ENCODE measurements at places on chromosomes 11 and 22.

- peak; percentile 59 for DNase-seq
These were observed 4.2 kb downstream of the SPI1 start for GRCh38 chr11:47373876-47374719.

DNA sequence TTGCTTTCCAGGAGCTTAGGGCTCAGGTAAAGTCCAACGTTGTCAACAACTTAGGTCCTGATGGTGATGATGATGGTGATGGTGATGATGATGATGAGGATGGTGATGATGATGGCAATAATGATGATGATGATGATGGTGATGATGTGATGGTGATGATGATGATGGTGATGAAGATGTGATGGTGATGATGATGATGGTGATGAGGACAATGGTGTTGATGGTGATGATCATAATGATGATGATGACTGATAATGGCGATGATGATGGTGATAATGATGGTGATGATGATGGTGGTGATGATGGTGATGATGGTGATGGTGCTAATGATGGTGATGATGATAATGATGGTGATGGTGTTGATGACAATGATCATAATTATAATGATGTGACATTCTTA, 750.2 kb downstream of the TBC1D22A start:
- no peak for DNase-seq

DNA sequence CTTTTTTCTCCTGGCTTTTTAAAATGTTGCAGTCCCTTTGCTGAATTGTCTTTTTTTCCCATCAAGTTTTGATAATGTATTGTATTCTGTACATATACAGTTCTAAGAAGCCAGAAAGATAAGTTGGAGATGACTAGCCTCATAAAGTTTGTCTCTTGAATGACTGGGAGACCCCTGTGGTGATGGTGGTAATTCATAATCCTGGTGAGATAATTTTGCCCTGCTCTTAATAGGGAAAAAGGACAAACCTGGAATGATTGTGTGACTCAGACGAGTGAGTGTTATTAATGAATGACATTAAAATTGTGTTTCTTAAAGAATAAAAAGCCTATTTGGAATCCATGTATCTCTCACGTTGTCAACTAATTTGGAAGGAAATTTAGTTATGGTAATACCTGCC, 1.2 kb downstream of the HIKESHI start:
- DNase-seq, result no peak

GRCh38 chr11:102204174-102204573, 93.9 kb downstream of the YAP1 start:
- DNase-seq, result no peak

- DNase-seq, result no peak
These were observed 32.0 kb upstream of the LINC01488 start for GRCh38 chr11:69449320-69450063.

DNA sequence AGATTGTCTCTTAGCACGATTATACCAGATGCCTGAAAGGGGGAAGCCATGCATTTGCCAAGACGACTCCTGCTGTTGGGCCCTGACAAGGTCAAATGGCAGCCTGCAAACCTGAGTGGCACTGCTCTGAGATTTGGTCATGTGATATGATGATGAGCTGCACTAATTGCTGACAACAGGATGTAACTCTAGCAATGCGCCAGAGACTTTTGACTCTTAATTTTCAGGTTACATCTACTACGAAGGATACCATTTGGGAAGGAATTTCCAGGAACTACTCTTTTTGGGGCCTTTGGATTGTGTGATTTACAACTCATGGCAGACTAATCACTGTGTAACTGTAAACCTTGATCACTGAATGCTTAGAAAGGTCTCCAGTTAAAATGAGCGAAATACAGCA, 13.1 kb downstream of the TREH start:
- DNase-seq, result no peak

GRCh38 chr11:119284344-119285157, 32.4 kb downstream of the MCAM start:
- DNase-seq, result peak; percentile 1

DNA sequence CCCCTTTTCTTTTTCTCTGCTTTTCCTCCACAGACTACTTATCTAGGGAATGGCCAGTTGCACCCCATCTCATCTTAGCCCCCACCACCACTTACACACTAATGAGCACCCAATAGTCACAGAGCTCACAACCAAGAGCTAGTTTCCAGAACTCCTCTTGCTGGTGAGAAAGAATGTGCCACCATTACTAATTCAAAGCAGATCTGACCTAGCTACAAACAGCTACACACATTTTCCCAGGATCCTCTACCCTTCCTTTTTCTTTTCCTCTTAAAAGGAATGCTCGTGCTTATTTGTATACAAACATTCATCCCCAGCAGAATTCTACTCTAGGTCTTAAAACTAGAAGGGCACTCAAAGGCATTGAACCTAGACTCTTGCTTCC, 136.8 kb downstream of the CD44 start:
- DNase-seq, result no peak

DNA sequence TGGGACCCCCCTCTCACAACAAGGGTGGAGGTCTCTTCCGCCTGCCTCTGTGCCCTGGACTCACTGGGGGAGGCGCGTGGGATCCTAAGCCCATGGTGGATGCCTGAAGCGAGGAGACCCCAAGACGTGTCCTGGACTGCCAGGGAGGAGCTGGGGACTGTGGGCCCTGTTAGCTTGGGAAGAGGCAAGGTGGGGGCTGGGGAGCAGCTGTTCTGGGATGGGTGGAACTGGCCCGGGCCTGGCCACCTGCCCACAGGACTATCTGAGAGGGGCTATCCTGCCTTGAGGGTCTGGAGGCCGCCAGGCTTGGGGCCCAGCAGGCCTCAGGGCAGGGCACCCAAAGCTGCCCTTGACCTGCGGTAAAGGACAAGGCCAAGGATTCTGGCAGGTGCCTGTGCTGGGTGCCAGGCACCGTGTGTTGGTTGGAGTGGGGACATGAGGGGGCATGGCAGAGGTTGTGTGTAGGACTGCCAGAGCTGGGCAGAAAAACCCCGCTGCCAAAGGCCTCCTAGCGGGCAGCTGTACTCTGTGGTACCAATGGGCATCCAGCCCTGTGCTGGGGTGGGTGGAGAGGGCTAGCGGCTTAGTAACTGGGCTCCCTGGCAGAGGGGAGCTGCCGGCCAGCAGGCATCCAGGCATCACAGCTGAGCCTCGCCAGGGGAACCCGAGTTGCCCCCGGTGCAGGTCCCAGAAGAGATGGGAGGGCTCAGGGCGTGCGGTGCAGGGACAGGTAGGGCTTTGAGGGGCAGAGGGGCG, 670 bp downstream of the LSP1 start:
- DNase-seq, result no peak

GRCh38 chr22:26894766-26895485, 237.5 kb downstream of the MIAT start:
- DNase-seq, result no peak

DNA sequence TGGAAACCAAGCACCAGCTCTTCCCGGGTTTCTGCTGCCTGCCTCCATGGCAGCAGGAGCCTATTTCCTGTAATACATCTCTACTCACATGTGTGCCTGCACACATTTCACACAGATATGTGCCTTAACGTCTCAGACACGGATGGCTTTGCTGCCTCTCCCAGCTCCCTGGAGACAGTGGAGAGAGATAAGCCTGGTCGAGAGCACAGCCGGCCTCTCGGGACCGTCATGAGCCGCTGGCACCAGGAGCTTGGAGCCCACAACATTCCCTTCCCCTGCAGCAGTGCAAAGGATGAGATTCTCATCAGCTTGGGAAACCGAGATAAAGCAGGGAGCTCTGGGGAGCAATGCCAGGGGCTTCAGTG, 587.7 kb downstream of the BRD1 start:
- DNase-seq, result no peak

DNA sequence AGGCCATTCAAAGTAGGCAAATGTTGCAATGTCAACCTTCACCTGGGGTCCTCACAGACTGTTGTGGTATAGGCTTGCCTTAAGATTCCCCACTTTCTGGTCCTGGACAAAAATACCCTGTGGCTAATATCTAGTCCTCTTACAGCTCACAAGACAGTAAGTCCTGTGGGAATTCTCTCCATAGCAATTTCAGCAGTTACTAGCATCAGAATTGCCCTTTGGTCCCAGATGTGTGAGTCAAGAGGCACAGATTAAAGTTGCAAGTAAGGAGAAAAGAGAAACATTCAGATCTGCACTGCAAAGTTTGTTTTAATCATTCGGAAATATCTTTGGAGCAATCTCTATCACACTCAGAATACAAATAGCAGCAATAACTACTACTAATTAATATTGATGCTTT, 420.2 kb downstream of the NTM start:
- no peak for DNase-seq

GRCh38 chr11:12922980-12923507, 86.1 kb upstream of the RASSF10 start:
- no peak for DNase-seq

- no peak for DNase-seq
These were observed 35.7 kb upstream of the ELF5 start for GRCh38 chr11:34549271-34549670.

- DNase-seq, result no peak
These were observed at the start of gene POU2AF1 for GRCh38 chr11:111378861-111379601. Gene POU2AF1, minus strand, starts transcription at chr11:111379275. Its CDS starts 98 bp downstream, at chr11:111379177.

DNA sequence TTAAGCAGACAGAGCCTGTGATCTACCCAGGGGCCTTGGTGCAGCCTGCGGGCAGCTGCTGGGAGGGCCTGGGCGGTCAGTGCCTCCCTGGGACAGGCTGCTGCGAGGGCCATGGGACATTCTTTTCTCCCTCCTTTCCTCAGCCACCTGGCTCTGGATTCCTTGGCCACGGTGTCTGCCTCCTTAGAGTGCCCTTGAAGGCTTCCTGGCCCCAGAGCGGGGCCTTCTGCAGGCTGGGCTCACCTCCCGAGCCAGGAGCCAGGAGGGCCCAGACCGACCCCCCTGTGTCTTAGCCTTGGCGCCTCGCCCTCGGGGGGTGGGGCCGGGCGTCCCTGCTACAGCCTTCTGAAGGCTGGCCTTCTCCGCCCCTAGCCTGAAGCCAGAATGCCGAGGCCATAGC, 231.2 kb downstream of the TBC1D22A start:
- no peak for DNase-seq

DNA sequence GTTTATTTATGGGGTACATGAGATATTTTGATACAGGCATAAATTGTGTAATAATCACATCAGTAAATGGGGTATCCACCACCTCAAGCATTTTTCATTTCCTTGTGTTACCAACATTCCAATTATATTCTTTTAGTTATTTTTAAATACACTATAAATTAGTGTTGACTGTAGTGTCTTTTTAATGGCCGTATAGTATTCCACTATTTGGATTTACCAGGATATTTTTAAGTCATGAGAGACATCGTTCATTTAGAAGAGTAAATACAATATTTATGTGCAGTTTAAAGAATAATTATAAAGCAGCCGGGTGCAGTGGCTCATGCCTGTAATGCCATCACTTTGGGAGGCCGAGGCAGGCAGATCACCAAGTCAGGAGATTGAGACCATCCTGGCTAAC, 6.2 kb upstream of the SPI1 start:
- no peak for DNase-seq

DNA sequence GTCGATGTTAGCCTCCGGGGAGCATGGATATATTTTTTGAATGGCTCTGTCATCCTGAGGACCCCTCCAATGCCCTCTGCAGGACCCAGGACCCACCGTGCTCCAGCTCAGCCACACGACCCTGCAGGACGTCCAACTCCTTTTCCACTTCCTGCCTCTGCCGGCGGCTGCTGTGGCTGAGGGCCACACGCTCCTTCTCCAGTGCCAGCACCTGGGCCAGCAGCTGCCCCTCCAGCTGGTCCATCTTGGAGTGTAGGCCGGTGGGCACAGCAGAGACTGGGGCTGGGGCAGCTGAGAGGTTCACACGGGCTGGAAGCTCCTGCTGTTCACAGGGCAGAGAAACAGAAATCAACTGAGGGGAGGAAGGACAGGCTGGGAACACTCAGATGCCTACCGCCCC, 15.6 kb downstream of the NPTXR start:
- no peak for DNase-seq

GRCh38 chr11:15929371-15929901, 426.9 kb downstream of the SOX6 start:
- no peak for DNase-seq

GRCh38 chr11:69509846-69510390, 28.5 kb downstream of the LINC01488 start:
- no peak for DNase-seq

GRCh38 chr11:47258317-47258902, 614 bp downstream of the NR1H3 start:
- no peak for DNase-seq

DNA sequence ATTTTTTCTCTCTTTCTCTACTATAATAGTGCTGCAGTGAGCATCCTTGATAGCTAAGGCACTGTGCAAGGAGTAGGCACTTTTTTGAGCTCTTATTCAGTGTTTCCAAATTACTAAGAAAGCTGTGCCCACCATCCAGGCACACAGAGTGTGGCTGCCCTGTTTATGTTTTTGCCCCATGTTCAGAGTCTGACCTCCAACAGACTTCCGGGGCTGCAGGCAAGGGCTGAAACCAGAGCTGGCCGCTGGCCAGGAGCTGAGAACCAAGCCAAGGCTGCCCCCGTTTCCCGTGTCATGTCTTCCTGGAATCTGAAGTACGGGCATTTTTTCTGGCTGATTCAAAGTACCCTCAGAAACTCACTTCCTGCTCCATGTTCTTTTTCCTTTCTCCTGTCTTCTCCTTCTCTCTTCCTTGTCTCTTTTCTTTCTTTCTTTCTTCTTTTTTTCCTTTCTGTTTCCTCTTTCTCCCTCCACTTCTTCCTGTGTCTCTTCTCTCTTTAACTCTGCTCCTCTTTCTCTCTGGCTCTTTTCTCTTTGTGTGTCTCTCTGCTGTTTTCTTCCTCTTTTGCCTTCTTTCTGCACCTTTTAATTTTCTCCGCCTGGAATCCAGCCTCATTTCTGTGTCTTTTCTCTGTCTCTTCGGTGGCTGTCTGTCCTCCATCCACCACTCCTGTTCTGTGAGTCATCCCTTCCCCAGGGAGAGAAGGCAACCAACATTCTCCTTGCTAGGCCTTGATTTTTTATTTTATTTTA, 17.0 kb upstream of the KCTD14 start:
- DNase-seq, result peak; percentile 51

GRCh38 chr11:16759857-16760508, 21.5 kb downstream of the C11orf58 start:
- DNase-seq, result no peak

- no peak for DNase-seq
These were observed 11.1 kb upstream of the MICAL2 start for GRCh38 chr11:12099132-12099873.

DNA sequence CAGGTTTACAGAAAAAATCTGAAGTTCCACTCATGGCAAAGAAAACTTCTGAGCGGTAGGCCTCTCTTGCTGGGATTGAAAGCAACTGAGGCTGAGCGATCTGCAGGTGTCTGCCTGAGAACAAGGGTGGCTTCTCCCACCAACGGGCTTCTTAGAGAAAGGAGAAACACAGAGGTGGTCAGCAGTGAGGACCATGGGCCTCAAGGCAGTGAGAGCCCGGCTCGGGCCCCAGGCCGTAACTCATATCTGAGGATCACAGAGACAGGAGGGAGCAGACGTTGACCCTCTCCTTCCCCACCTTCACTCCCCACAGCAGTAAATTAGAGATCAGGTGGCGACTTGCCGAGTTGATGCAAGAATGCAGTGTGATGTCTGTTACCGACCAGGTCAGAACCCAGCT, 50.9 kb upstream of the RTL6 start:
- no peak for DNase-seq
